ENCODE measurements at places on chromosomes 2 and 18. TPM values are rescaled to one million over a fixed set of nuclear protein-coding genes. Genes with fewer than 3 reads are reported as not detected.

CNGA3 gene
- total RNA-seq: 2.5 TPM

GRCh38 chr2:137964066-137964858 lies at the start of gene HNMT:
HNMT (plus strand) TSS chr2:137964473; CDS start chr2:137964492, 19 bp downstream.
- no peak for DNase-seq
- H3K4me3 ChIP-seq: peak within 1 kb of the TSS; percentile 64
- peaks cover 15% of the 10 kb centered on the region for H3K4me1 ChIP-seq

NYAP2 gene
- total RNA-seq: 0.26 TPM

GRCh38 chr2:241219030-241219382 lies 30.5 kb downstream of the ANO7 start:
- no peak for DNase-seq
- no peaks in the 10 kb centered on the region for H3K36me3 ChIP-seq
- H3K27ac ChIP-seq: no peak overlapping the region
- H3K4me1 ChIP-seq: peaks cover 28% of the 10 kb centered on the region
- no peaks in the 10 kb centered on the region for H3K27me3 ChIP-seq

- H3K27ac ChIP-seq: no peak overlapping the region
- no peaks in the 10 kb centered on the region for H3K4me1 ChIP-seq
- DNase-seq: no peak
- H3K36me3 ChIP-seq: no peaks in the 10 kb centered on the region
These were observed 35.0 kb upstream of the PSMD14 start for GRCh38 chr2:161273038-161273760.

KCNJ3 gene
- total RNA-seq: 5.6 TPM

DNA sequence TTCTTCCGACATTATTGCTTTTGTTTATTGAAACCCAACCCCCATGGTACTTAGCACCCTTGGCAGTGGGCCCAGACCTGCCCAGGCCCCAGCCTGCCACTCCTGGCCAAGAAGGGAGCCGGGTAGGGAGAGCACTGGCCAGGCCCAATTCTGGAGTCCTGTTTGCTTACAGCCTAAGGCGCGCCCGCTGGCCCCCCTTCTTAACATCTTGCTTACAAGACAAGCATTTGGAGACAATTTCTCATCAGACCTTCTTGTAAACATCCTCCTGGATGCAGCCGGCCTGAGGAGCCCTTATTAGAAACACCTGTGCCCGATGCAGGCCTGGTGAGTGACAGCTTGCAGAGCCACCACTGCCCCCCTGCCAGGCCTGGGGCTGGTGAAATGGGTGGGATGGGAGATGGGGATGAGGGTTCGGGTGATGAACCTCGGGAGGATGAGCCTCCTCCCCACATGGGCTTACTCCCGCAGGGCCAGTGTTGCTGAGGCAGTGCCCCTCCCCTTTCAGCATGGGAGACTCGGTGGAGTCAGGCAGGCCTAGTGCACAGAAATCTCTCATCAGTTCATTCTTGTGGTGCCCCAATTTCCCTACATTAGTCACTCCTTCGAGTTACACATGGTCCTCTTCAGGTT lies 217.5 kb downstream of the CYP26B1 start:
- no peaks in the 10 kb centered on the region for H3K36me3 ChIP-seq
- no peak overlapping the region for H3K4me3 ChIP-seq
- no peaks in the 10 kb centered on the region for H3K4me1 ChIP-seq

- no peak overlapping the region for H3K4me3 ChIP-seq
- H3K4me1 ChIP-seq: no peaks in the 10 kb centered on the region
- H3K36me3 ChIP-seq: no peaks in the 10 kb centered on the region
These were observed 117.7 kb downstream of the MEMO1 start for GRCh38 chr2:31893094-31893493.

TMEM131 gene
- 23.9 TPM for total RNA-seq

DLGAP1 gene
- 1.4 TPM for total RNA-seq

- no peaks in the 10 kb centered on the region for H3K27me3 ChIP-seq
- DNase-seq: no peak
- H3K27ac ChIP-seq: no peak overlapping the region
- no peaks in the 10 kb centered on the region for H3K36me3 ChIP-seq
- no peak overlapping the region for H3K4me3 ChIP-seq
These were observed 257.4 kb downstream of the IKZF2 start for GRCh38 chr2:212894026-212894425.

- H3K4me3 ChIP-seq: no peak overlapping the region
- peaks cover 6% of the 10 kb centered on the region for H3K27me3 ChIP-seq
- no peak for DNase-seq
- H3K4me1 ChIP-seq: no peaks in the 10 kb centered on the region
- no peak overlapping the region for H3K27ac ChIP-seq
These were observed 179.5 kb downstream of the CELF4 start for GRCh38 chr18:37385846-37386778.

DNA sequence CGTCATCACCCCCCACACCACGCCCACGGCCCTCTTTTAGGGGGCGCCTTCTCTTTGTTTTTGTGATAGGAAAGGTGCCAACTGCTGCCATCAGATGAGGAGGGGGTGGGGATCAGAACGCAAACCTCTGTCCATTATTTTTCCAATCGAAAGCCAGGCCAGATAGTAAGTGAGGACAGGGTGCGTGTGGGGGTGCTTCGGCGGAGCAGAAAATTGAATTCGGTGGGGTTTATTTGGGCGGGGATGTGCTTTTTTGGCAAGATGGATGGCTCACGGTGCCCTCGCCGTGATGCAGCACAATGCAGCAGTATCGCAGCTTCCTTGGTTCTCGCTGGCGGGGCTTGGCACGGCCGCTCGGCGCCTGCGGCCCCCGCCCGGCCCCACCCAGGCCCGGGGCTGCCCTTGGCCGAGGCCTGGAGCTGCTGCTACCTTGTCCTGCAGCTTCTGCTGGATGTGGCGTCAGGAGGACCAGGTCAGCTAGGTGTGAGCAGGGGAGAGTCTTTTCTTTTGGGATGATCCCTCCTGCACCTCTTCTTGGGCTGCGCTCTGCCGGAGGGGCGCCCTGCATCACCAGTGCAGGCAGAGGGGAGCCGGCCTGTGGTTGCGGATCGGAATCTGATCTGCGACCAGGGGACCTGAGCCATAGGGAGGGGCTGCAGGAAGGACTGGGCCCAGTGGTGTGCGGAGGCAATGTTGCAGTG lies 1.3 kb downstream of the SPTBN1 start:
- no peaks in the 10 kb centered on the region for H3K36me3 ChIP-seq
- H3K4me1 ChIP-seq: peaks cover 61% of the 10 kb centered on the region

AGFG1 gene
- total RNA-seq: 56.6 TPM

- no peaks in the 10 kb centered on the region for H3K27me3 ChIP-seq
- no peaks in the 10 kb centered on the region for H3K36me3 ChIP-seq
- H3K27ac ChIP-seq: no peak overlapping the region
- H3K4me3 ChIP-seq: no peak overlapping the region
These were observed 122.6 kb upstream of the STK17B start for GRCh38 chr2:196293751-196294515.

GRCh38 chr2:58039170-58039611 lies 7.4 kb upstream of the VRK2 start:
- DNase-seq: no peak
- H3K27ac ChIP-seq: no peak overlapping the region
- no peak overlapping the region for H3K4me3 ChIP-seq
- no peaks in the 10 kb centered on the region for H3K27me3 ChIP-seq
- no peaks in the 10 kb centered on the region for H3K4me1 ChIP-seq

DNA sequence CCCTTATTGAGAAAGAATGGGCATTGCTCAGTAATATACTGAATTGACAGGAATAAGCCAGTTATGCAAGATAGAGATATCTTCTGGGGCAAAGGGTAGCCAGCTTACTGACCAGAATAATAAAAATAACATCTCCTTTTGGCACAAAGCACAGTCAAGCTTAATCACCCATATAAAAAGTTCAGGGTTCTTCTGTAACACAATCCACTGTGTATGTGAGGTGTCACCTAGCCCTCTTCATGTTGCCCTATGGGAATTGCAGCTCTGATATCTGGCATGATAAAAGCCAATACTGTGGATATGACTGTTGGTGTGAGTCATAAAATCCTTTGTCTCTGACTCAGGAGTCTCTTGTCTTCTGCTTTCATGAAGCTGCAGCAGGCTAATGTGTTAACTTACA lies 90.8 kb downstream of the DSEL start:
- no peak for DNase-seq
- no peak overlapping the region for H3K27ac ChIP-seq
- no peaks in the 10 kb centered on the region for H3K4me1 ChIP-seq
- no peaks in the 10 kb centered on the region for H3K36me3 ChIP-seq

NAPG gene
- total RNA-seq: 32.1 TPM

- no peak overlapping the region for H3K27ac ChIP-seq
- no peaks in the 10 kb centered on the region for H3K27me3 ChIP-seq
- H3K4me1 ChIP-seq: no peaks in the 10 kb centered on the region
These were observed 49.3 kb downstream of the GPR39 start for GRCh38 chr2:132465917-132466316.

TLX2 gene
- total RNA-seq: 0.42 TPM

- H3K4me3 ChIP-seq: no peak overlapping the region
- DNase-seq: no peak
- H3K4me1 ChIP-seq: peaks cover 5% of the 10 kb centered on the region
- no peak overlapping the region for H3K27ac ChIP-seq
These were observed 345.7 kb downstream of the CYP26B1 start for GRCh38 chr2:71801969-71802368.
